Choroid plexus epithelial cell (primary cell): ENCODE measurements at places on chromosomes 2 and 18.

- no peak for DNase-seq
Observed at GRCh38 chr2:191869781-191870180, 22.9 kb upstream of the CAVIN2 start.

DNA sequence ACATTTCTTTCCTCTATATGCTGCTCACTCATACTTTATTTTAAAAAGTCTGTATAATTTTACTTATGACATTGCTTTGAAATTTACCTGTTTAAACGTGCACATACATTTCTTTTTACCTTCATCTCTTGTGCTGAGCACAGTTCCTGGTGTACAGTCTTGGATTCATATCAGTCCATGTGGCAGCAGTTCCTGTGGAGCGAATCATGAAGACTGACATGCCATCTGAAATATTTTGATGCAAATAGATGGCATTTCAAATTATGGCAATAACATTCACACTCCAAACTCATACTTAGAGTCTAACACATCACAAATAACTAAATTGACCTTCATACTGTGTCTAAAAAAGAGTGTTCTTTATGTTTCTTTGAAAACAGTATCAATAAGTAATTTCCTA lies 90.3 kb upstream of the CDH2 start:
- no peak for DNase-seq

DNA sequence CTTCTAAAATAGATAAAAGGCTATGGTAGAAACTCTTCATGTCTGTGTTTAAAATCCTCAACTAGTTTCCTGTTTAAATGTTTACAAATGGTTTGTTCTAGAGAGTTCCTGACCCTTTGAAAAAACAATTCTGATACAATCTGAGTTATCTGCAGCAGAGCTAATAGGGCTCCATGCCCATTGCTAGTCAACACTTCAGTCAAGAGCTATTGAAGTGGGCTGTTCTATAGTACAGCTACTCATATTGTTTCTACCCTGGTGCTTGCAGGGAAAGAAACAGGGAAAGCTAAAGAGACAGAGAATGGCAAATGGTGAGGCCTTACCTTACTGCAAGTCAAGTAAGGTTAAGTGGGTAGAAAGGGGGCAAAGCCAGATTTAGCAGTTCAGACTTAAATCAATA lies 112.3 kb upstream of the CAVIN2 start:
- peak; percentile 56 for DNase-seq

DNA sequence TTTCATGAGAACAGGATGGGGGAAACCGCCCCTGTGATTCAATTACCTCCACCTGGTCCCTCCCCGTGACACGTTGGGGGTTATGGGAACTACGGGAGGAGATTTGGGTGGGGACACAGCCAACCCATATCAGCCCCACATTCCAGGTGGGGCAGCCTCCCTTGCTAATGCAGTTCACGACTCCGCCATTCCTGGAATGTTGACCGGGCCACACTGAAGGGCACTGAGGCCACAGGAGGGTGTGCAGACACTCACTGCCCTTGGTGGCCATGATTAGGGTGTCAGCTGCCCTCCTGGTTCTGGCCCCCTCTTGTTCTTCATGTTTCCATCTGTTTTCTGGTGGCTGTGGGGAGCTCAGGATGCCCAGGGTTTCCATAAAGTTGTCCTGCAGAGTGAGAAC lies 176.3 kb downstream of the TWIST2 start:
- no peak for DNase-seq

- no peak for DNase-seq
Observed at GRCh38 chr18:5413447-5413846, 117.9 kb upstream of the ZBTB14 start.

DNA sequence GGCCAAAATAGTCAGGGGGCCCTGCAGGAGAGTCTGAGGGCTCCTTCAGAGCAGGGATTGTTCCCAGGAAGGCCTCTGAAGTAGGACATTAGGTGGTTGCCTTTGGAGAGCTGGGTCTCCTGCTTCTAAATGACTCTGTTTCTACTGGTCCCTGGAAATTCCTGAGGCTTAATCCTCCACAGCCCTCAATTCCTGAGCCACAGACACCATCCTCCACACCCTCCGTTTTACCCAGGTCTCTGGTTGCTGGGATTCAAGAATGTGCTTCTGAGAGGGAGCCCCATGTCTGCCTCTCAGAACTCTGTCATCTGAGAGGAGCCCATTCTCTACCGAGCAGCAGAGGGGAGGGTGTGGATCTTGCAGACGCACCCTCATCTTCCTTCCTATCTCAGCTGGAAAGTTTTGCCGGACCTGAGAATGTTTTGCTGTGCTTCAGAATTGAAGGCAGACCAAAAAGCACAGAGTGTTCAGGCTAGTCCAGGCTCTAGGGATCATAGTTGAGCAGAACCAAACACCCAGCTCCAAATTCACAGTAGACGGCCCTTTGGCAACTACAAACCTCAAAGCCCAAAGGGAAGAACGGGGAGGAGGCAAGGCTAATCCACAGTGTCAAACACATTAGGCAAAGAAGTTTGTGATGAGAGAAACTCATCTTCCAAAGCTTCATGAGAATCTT lies 8.1 kb downstream of the VIT start:
- DNase-seq, result no peak

GRCh38 chr2:17759805-17760204 lies 5.9 kb downstream of the GEN1 start:
- DNase-seq, result peak; percentile 13

- peak; percentile 19 for DNase-seq
Observed at GRCh38 chr2:26356771-26357170, 10.2 kb upstream of the ADGRF3 start.

DNA sequence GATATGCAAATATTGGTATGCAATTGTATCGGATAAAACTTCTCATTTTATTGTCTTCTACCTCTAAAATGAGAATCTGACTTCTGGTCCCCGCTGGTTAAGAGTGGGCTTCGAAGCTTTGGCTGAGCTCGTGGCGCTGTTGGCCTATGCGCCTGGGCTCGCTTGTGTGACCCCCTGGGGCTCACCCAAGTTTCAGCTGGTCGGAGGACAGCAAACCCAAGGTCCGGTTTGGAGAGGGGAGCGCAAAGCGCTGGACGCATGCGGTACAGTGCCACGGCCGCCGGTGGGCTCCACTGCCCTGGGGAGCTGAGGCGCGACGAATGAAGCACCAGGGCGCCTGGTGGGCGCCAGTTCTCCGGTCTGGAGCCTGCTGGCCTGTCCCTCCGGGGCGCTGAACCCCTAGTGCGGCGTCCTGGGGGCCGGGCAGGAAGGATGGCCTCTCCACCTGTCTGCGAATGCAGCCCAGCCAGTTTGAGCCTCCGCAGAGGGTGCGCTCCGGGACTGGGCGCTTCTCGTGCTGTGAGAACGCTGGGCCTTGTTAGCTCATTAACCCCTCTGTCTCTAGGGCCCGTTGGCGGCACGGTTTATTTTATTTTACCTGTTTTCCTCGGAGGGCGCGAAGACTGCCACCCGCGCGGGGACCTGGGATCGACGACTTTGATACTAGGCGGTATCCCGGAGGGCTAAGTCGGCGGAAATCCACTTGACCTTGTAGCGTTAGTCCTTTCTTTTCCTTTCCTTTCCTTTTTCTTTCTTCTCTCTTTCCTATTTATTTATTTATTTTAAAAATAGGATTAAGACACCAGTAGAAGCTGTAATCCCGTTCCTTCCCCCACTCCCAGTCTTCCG lies 10.4 kb downstream of the MEIS1 start:
- DNase-seq, result peak; percentile 46

DNA sequence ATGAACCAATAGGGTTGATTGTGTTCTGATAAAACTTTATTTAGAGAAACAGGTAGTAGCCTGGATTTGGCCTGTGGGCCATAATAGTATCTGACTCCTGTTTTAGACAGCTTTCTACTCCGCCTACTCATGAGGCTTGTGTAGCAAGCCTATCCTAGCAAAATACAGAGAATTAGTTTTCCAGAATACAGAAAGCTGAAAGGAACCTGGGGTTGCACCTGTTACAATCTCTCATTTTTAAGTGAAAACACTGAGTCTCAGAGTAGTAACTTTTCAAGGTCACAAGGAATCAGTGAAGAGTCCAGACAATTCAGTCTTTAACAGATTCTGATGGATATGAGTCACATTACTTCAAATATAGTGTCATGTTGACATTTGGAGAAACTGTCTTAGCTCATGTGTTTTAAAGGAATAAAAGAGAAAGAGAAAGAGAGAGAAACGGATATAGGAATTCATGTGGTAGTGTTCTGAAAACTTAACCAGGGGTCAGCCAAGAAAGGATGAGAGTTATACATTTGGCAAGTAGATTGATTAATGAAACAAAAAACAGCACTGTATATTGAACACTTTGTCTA lies 17.0 kb downstream of the ARHGAP28 start:
- DNase-seq, result peak; percentile 56

- no peak for DNase-seq
Observed at GRCh38 chr2:197309691-197310231, 819 bp downstream of the ANKRD44 start.

GRCh38 chr2:8851811-8852560 lies 14.6 kb upstream of the KIDINS220 start:
- no peak for DNase-seq

GRCh38 chr2:66962716-66963115 lies 434.4 kb upstream of the ETAA1 start:
- DNase-seq, result peak; percentile 85

DNA sequence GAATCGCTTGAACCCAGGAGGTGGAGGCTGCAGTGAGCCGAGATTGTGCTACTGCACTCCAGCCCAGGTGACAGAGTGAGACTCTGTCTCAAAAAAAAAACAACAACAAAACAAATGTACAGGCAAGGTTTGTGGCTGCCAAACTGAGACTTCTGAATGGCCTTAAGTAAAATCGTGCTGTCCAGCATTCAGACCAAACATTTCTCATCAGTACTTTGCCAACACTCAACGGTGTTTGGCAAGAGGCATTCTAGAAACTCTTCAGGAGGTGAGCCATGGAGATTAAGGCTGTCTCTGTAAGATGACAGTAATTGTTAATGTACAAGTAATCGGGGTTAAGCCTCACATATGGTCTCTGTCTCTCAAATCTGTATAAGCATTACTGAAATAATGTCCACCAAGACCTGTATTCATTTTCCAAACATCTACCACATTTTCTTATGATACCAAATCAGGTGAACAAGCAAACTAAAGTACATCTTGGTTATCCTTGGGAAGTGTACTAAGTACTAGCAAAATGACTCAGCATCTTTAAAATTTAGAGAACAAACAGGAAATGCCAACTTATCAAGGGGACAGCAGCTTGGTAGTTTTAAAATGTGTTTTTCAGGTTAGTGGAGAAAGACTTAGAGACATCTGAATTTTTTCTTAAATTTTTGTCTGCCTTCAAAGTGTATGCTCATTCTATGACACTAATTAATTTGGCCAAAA lies 29.3 kb downstream of the SERPINE2 start:
- peak; percentile 23 for DNase-seq

GRCh38 chr2:80303006-80303908 lies 1.3 kb downstream of the LRRTM1 start:
- no peak for DNase-seq

- DNase-seq, result no peak
Observed at GRCh38 chr2:230779126-230779525, 66.5 kb downstream of the CAB39 start.

DNA sequence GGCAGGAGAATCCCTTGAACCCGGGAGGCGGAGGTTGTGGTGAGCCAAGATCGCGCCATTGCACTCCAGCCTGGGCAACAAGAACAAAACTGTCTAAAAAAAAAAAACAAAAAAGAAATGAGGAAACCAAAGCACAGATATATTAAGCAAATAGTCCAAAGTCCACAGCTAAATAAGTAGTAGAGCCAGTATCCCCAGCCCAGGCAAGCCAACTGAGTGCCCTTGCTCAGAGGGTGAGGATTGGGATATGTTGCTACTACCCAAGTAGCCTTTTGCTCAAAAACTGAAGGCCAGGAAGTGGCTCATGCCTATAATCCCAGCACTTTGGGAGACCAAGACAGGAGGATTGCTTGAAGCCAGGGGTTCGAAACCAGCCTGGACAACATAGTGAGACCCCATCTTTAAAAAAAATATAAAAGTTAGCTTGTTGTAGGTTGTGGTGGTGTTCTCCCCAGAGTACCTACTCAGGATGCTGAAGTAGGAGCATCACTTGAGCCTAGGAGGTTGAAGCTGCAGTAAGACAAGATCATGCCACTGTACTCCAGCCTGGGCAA lies 5.4 kb downstream of the CFAP36 start:
- DNase-seq, result no peak

GRCh38 chr2:12363138-12363537 lies 353.6 kb upstream of the TRIB2 start:
- no peak for DNase-seq

DNA sequence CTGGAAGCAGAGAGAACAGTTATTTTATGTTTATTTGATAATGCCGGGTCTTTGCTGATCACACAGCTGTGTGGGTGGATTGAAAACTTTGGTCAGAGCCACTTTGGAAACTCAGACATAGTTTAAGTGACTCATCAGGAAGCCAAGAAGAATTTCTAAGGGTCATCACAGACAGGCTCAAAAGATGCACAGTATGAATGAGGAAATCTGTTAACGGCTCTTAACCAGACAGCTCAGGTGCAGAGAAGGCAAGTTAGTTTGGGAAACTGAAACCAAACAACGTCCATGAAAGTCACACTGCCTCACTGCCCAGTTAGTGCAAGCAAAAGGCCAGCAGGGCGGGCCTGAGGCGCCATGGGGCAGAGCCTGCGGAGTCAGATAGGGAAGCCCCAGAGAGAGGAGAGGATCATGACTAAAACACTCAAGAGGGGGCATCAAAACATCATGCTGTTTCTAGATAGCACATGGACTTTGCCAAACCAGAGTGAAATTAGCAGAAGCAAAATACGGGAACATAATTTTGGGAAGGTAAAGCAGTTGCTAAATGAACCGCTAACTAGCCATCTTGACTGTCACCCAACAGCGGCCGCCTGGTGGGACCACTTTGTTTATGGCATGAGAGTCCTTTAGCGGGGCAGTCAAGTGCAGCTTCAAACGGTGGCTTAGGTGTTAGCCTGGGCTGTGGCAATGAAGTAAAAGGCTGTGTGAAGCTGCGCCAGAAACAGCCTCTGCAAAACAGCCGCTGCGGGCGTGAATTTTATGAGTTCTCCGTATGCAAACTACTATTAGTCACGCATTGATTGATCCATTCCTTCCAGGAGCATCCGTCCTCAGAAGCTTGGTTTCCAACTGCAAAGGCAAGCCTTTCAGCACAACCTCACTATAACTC lies 101.2 kb downstream of the KCTD18 start:
- DNase-seq, result peak; percentile 90

- no peak for DNase-seq
Observed at GRCh38 chr2:17892770-17893534, 14.5 kb downstream of the KCNS3 start.
